ENCODE measurements at places on chromosomes 6 and 20.

DNA sequence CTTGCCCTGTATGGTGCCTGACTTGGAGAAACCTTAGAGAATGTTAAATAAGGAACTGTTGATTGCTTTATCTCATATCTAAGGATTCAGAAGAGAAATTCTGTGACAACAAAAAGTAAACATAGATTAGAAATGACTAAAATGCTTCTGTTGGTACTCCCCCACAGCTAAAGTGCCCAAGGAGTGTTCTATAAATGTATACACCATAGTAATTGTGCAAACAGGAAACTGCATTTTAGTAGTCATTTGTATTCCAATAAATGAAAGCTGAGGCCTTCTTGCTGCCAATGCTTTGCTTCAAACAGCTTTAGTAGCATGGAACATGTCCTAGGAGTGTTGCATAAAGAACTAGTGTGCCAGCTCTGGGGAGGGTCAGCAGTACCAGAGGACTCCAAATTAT lies 343.7 kb upstream of the IRAK1BP1 start:
- DNase-seq: no peak

GRCh38 chr20:41393705-41394066 lies 27.1 kb upstream of the EMILIN3 start:
- DNase-seq: peak; percentile 8

DNA sequence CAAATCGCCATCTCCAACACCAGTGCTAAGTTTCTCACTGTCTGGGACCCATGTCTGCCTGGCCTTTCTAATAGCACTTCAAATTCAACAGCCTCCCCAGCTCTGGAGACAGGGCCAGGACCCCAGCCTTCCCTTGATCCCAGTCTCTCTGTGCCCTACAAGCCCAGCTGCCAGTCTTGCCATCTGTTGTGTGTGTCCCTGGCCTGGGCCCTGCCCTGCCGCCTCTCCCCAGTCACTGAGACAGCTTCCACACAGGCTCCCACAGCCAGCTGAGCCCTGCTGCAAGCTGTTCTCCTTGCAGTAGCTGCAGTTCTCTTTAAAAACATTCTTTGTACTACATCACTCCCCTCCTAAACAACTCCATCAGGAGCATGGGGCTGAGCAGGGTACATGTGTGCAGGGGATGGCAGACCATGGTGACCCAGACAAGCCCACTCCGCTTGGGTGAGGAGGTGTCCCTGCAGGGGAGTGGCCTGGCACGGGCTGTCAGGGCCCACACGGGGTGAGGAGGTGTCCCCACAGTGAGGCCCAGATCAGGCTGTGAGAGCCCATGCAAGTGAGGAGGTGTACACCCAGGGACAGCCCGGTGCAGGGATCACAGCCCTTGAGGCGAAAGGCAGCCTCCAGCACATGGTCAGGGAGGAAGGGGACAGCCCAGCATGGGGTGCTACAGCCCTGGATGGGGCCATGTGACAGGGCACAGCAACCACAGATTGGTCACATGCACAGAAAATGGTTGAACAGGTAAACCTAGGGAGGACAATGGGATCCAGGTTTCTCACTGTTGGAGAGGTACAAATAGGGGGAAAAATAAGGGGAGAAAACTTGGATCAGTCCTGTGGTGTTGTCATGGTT lies 16.2 kb downstream of the CST7 start:
- DNase-seq: peak; percentile 73

DNA sequence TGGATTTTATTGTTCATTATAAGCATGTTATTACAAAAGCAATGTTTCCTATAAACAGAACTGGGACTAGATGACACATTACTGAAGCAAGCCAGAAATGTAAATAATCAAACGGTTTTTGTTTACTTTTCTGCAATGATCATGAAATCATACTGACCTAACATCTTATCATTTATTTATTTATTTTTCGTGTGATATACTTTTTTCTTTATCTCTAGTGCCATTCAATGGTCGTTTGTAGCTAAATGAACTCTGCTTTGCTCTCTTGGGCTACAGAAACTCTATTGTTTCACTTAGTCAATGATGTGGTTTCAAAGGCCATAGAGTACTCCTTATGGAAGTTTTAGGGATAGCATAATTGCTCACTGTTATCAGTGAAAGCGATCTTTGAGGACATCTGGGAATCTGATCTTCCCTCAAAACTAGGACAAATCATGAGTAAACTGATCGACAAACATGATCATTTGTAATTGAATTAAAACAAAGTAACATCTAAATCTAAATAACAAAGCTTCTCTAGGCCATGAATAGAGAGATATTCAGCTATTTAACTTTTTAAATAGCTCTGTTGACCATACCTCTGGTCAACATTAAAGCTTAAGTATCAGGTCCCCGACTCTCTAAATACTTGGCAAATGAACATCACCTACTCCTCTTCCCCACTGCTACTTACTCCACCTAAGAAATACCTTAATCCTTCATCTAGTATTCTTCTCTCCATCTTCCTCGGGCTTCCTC lies 933.4 kb downstream of the TFAP2A start:
- no peak for DNase-seq

GRCh38 chr20:2109425-2110210 lies 8.0 kb downstream of the STK35 start:
- peak; percentile 22 for DNase-seq
